CD4-positive, CD25-positive, alpha-beta regulatory T cell (primary cell): ENCODE measurements at places on chromosomes 6 and 20. TPM values are rescaled to one million over a fixed set of nuclear protein-coding genes. Genes with fewer than 3 reads are reported as not detected.

- H3K27ac ChIP-seq = no peak overlapping the region
- no peak overlapping the region for H3K4me3 ChIP-seq
- H3K36me3 ChIP-seq = no peaks in the 10 kb centered on the region
- peak; percentile 60 for DNase-seq
- no peaks in the 10 kb centered on the region for H3K4me1 ChIP-seq
- H3K27me3 ChIP-seq = peaks cover 1% of the 10 kb centered on the region
These were observed 378.8 kb downstream of the QKI start for GRCh38 chr6:163793011-163793983.

DNA sequence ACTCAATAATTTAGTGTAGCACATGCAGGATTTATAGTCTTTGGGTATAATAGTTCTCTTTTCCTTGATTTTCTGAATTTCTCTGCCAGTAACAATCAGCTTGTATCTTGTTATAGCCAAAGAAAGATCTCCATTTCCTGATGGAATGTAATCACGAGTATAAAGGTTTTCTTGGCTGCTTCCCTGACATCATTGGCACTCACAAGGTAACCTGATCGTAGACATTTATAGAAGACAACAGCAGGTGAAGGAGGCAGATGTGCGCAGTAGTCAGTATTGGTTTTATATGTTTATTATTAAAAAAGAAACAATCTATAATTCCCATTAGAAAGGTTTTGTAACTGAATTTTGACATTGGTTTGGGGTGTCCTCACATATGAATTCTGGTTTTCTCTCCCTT, 44.3 kb upstream of the SYNJ2 start:
- peaks cover 63% of the 10 kb centered on the region for H3K36me3 ChIP-seq
- no peak overlapping the region for H3K4me3 ChIP-seq
- no peaks in the 10 kb centered on the region for H3K27me3 ChIP-seq
- H3K4me1 ChIP-seq = peaks cover 3% of the 10 kb centered on the region

- no peaks in the 10 kb centered on the region for H3K27me3 ChIP-seq
- H3K27ac ChIP-seq = no peak overlapping the region
- no peaks in the 10 kb centered on the region for H3K36me3 ChIP-seq
- DNase-seq = no peak
- H3K4me1 ChIP-seq = no peaks in the 10 kb centered on the region
These were observed 15.2 kb downstream of the DEFB132 start for GRCh38 chr20:272718-273117.

DNA sequence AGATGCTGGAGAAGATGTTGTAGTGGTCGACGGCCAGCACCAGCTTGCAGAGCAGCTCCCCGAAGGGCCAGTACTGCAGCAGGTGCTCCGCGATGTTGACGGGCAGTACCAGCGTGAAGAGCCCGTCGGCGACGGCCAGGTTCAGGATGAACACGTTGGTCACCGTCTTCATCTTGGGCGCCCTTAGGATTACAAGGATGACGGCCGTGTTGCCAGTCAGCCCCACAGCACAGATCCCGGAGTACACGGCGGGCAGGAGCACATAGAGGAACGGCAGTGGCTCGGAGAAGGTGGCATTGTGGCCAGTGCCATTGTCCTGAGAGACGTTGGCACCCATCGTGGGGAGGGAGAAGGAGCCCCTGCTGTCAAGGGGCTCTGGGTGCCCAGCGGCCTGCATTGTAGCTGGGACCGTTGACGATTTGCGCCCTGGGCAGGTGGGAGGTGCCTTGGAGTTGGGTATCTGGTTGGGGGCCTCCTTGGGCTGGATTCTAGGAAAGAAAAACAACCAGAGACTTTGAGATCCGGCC, 867 bp downstream of the NPBWR2 start:
- no peak overlapping the region for H3K4me3 ChIP-seq
- H3K36me3 ChIP-seq = no peaks in the 10 kb centered on the region
- H3K27me3 ChIP-seq = no peaks in the 10 kb centered on the region
- no peak for DNase-seq
- H3K27ac ChIP-seq = no peak overlapping the region

Gene C6orf62
- total RNA-seq = 124 TPM
